ENCODE measurements at places on chromosomes 16 and 17. TPM values are rescaled to one million over a fixed set of nuclear protein-coding genes. Genes with fewer than 3 reads are reported as not detected.

IRX5 gene
- total RNA-seq = 12.7 TPM

RPH3AL gene
- total RNA-seq = 26.0 TPM

C17orf67 gene
- 2.1 TPM for total RNA-seq

NUDT21 gene
- total RNA-seq = 46.5 TPM

PPL gene
- total RNA-seq = 25.4 TPM

ZKSCAN2 gene
- total RNA-seq = 6.8 TPM

OTOP2 gene
- total RNA-seq = not detected

ZFHX3 gene
- 3.6 TPM for total RNA-seq

TP53TG3B gene
- total RNA-seq = not detected

SLC16A6 gene
- total RNA-seq = 0.21 TPM

TMEM220 gene
- 3.3 TPM for total RNA-seq

PYDC1 gene
- total RNA-seq = not detected

ODAD4 gene
- total RNA-seq = 0.57 TPM

ZNF423 gene
- total RNA-seq = 0.21 TPM

SETD1A gene
- 5.8 TPM for total RNA-seq

CTRB2 gene
- total RNA-seq = 2.3 TPM

SLC22A31 gene
- total RNA-seq = 0.10 TPM

DGKE gene
- total RNA-seq = 3.1 TPM

CACNG4 gene
- 0.05 TPM for total RNA-seq

KRT32 gene
- total RNA-seq = not detected

KRT15 gene
- total RNA-seq = not detected

PIRT gene
- total RNA-seq = not detected

ARMC7 gene
- 4.4 TPM for total RNA-seq

RANGRF gene
- 10.6 TPM for total RNA-seq

GAS7 gene
- 0.08 TPM for total RNA-seq

HNF1B gene
- not detected for total RNA-seq

CACNG1 gene
- total RNA-seq = 142 TPM

TEX19 gene
- 0.80 TPM for total RNA-seq

MT3 gene
- total RNA-seq = not detected

TNS4 gene
- not detected for total RNA-seq

UMOD gene
- total RNA-seq = not detected

DUSP14 gene
- 80.2 TPM for total RNA-seq

FNDC8 gene
- total RNA-seq = not detected

TSPOAP1 gene
- total RNA-seq = not detected

KRT27 gene
- total RNA-seq = not detected

TUBB3 gene
- total RNA-seq = 152 TPM

GPR142 gene
- not detected for total RNA-seq

C17orf107 gene
- 0.94 TPM for total RNA-seq

CDR2L gene
- 22.5 TPM for total RNA-seq

RBFOX1 gene
- 58.7 TPM for total RNA-seq

GPR179 gene
- 0.05 TPM for total RNA-seq

CCL14 gene
- not detected for total RNA-seq

RCVRN gene
- total RNA-seq = not detected

FKBP10 gene
- total RNA-seq = 174 TPM

TP53TG3C gene
- not detected for total RNA-seq

TPSG1 gene
- total RNA-seq = not detected

ADAP2 gene
- total RNA-seq = 1.4 TPM

Measured in myocyte (in vitro differentiated cells).